ENCODE measurements at places on chromosomes 4 and X.

GRCh38 chr4:152988721-152989553, 52.8 kb downstream of the FHDC1 start:
- H3K4me3 ChIP-seq, result no peak overlapping the region
- no peaks in the 10 kb centered on the region for H3K36me3 ChIP-seq
- no peak overlapping the region for H3K27ac ChIP-seq
- no peak for DNase-seq

- peaks cover 7% of the 10 kb centered on the region for H3K4me1 ChIP-seq
- no peak overlapping the region for H3K4me3 ChIP-seq
- no peaks in the 10 kb centered on the region for H3K36me3 ChIP-seq
- peaks cover 9% of the 10 kb centered on the region for H3K27me3 ChIP-seq
- no peak for DNase-seq
- H3K27ac ChIP-seq, result no peak overlapping the region
Measured at GRCh38 chr4:38762560-38762959, 20.2 kb downstream of the TLR10 start.

GRCh38 chr4:182809417-182810102, 107.6 kb downstream of the DCTD start:
- H3K4me1 ChIP-seq, result peaks cover 18% of the 10 kb centered on the region
- DNase-seq, result no peak
- peaks cover 24% of the 10 kb centered on the region for H3K36me3 ChIP-seq
- H3K4me3 ChIP-seq, result no peak overlapping the region
- no peaks in the 10 kb centered on the region for H3K27me3 ChIP-seq
- no peak overlapping the region for H3K27ac ChIP-seq

DNA sequence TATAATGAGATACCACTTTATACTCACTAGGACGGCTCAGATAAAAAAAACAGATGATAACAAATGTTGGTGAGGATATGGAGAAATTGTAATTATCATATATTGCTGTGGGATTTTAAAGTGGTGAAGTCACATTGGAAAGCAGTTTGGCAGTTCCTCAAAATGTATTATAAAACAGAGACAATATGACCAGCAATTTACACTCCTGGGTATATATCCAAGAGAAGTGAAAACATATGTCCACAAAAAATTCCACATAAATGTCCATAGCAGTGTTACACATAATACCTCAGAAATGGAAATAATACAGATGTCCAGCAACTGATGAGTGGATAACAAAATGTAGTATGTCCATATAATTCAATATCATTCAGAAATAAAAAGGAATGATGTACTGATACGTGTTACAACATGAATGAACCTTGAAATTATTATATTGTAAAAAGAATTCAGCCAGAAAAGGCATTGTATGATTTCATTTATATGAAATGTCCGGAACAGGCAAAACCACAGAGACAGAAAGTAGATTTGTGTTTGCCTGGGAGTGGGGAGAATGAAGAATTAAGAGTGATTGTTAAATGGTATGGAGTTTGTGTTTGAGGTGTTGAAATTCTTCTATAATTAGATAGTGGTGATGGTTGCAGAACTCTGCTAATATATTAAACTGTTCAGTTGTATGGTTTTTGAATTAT, 220.9 kb downstream of the SLC7A11 start:
- no peaks in the 10 kb centered on the region for H3K36me3 ChIP-seq
- peaks cover 5% of the 10 kb centered on the region for H3K4me1 ChIP-seq
- H3K27ac ChIP-seq, result no peak overlapping the region
- no peak for DNase-seq
- H3K27me3 ChIP-seq, result no peaks in the 10 kb centered on the region
- no peak overlapping the region for H3K4me3 ChIP-seq

DNA sequence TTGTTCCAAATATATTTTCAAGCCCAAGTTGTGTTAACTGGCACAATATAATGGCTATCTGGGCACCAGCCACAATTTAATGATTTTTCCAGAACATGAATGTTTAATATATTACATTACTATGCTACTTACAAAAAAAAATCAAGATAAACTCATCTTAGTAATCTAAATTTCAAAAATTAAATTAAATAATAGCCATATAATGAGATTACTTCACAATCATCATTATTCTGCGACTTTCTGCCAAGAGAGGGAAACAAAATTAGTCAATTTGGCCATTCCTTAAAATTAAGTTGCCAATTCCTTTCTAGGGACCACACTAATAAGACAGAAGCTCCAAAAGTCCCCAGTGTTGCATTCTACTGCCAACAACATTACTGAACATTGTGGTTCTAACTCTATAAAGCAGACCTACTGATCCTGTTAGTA, 7.5 kb downstream of the NEK1 start:
- H3K4me1 ChIP-seq, result peaks cover 27% of the 10 kb centered on the region
- H3K27me3 ChIP-seq, result no peaks in the 10 kb centered on the region
- no peaks in the 10 kb centered on the region for H3K36me3 ChIP-seq
- no peak for DNase-seq
- no peak overlapping the region for H3K4me3 ChIP-seq

GRCh38 chr4:176988226-176988625, 195.5 kb upstream of the VEGFC start:
- no peaks in the 10 kb centered on the region for H3K27me3 ChIP-seq
- peak overlapping the region; percentile 0 for H3K4me3 ChIP-seq
- peak overlapping the region; percentile 90 for H3K27ac ChIP-seq
- peaks cover 47% of the 10 kb centered on the region for H3K4me1 ChIP-seq
- H3K36me3 ChIP-seq, result peaks cover 33% of the 10 kb centered on the region

DNA sequence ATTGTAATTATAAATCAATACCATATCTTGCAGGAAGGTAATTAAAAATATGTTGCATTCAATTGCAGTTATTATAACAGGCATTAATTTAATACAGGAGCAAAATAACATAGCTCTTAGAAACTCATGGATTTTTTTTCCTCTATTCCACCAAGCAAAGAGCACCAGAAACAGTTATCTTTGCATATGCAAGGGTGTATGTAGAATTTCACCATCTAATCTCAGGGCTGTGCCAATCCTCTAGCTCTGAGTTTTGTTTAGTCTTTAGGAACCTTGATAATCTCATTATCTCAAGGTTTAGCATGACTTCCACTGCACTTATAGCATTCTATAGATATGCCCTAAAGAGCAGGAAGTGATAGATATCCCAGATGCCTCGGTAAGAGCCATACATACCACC, 197.5 kb downstream of the VEGFC start:
- DNase-seq, result no peak
- no peak overlapping the region for H3K4me3 ChIP-seq
- no peaks in the 10 kb centered on the region for H3K27me3 ChIP-seq
- 0 out of 2 replicates have a peak, but pooled peaks cover 10% of the 10 kb centered on the region for H3K36me3 ChIP-seq

DNA sequence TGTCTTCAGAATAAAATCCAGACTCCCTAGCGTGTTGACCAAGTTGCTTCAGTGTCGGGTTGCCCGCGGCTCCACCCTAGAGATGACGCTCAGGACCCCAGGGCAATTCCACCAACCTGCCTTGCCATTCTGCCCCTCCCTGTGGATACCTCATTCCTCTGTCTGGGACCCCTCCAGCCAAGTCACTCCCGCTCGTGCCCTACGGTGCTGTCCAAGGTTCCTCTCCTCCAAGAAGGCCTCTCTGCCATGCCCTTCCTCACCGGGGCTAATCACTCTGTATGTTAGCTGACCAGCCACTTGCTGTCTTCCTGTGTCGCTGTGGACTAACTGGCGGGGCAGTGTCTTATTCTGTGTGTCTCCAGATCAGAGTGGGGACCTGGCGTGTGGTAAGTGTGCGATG, 46.6 kb downstream of the TENM3 start:
- H3K4me1 ChIP-seq, result peaks cover 18% of the 10 kb centered on the region
- H3K4me3 ChIP-seq, result no peak overlapping the region
- H3K27me3 ChIP-seq, result no peaks in the 10 kb centered on the region
- no peak overlapping the region for H3K27ac ChIP-seq
- H3K36me3 ChIP-seq, result no peaks in the 10 kb centered on the region

DNA sequence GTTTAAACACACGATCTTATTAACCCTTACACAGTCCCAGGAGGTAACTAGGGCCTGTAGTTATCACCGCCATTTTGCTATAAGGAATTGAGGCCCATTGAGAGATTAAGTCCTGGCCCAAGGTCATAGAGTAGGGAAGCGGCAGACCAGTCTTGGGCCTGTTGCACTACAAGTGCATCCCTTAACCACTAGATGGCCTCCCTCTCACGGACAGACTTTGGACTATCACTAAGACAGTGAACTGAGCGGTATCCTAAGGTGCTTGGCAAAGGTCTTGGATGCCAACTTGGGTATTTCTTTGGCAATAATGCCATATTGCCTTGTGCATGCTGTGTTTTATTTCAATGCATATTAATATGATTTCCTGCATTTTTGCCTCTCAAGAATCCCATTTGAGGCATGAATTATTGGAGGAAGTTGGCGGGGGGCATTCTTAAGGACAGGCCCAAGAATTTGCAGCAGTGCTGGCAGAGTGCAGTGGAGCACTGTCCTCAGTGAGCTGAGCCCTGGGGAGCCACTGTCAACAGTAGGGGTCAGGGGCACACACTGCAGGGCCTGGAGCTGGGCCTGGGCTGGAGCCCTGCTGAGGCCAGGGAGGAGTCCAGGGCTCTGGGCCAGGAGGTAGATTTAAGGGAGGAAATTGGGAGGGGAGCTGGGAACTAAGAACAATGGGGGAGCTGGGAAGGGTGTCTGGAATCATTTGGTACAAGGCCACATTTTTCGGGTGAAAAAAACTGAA, 147.4 kb downstream of the SMIM20 start:
- H3K27ac ChIP-seq, result no peak overlapping the region
- peak; percentile 19 for DNase-seq

GRCh38 chr4:91220315-91220714, 1083.5 kb upstream of the GRID2 start:
- no peak for DNase-seq
- H3K4me1 ChIP-seq, result no peaks in the 10 kb centered on the region
- H3K4me3 ChIP-seq, result no peak overlapping the region
- no peaks in the 10 kb centered on the region for H3K36me3 ChIP-seq

- no peaks in the 10 kb centered on the region for H3K27me3 ChIP-seq
- no peak overlapping the region for H3K27ac ChIP-seq
- no peaks in the 10 kb centered on the region for H3K4me1 ChIP-seq
- H3K36me3 ChIP-seq, result no peaks in the 10 kb centered on the region
- no peak overlapping the region for H3K4me3 ChIP-seq
Measured at GRCh38 chr4:123077330-123077729, 154.9 kb upstream of the NUDT6 start.

GRCh38 chr4:168531305-168531704, 34.5 kb downstream of the PALLD start:
- no peak overlapping the region for H3K4me3 ChIP-seq
- peaks cover 47% of the 10 kb centered on the region for H3K4me1 ChIP-seq
- no peak for DNase-seq
- no peaks in the 10 kb centered on the region for H3K36me3 ChIP-seq
